ENCODE measurements at places on chromosomes 6 and 20.

DNA sequence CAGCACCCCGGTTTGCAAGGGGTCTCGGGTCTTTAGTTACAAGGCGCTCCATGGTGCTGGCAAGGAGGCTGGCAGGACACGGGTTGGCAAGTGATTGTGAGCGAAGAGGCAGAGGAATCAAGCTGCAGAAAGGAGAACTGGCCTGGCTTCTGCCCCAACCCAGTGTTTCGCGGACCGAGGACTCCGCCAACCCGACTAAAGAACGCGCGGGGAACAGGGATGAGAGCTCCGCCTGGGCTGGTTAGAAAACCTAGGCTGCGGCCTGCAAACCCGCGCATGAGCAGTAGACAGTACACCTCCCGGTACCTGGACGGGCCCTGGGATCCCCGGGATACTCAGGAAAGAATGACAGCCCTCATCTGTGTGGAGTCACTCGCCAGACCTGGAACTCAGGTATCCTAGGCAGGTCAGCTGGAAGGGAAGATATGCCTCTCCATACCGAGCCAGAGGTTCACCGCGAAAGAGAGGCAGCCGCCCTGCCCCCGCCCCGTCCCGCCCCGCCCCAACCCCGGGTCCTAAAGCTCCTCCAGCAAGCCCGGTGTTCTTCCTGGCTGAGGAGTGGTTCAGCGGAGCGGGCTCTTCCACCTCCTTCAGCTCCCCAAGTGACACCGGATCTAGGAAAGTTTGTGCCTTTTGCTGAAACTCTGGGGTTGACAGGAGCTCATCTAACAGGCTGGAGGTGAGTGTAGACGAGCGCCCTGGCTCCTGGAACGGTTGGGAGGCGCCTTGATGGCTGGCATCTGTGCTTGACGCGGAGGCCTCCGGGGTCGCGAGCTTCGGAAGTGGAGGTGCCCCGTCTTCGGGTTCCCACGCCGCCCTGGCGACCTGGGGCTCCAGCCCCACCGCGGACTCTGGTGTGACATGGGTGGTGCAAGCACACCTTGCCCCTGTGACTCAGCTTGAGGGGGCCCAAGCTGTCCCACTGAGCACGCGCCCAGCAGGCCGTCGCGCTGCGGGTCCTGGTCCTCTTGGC is 1847.3 kb upstream of the DEFB115 start:
- DNase-seq = no peak

DNA sequence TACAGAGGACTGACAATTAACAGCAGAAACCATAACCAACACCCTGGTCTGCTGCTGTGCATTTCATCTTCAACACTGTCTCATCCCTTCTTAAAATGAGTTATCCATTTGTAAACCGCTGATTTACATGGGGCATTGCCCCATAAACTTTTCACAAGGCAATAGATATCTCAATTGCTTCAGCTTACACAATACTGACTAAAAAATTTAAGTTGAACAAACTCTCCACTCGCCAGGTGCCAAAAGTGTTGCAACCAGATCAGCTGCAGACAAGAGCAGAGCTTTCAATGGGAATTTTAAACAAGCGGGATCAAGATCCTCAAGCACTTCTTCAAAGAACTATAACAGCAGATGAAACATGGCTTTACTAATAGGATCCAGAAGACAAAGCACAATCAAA is 183.0 kb downstream of the TASP1 start:
- DNase-seq = no peak

DNA sequence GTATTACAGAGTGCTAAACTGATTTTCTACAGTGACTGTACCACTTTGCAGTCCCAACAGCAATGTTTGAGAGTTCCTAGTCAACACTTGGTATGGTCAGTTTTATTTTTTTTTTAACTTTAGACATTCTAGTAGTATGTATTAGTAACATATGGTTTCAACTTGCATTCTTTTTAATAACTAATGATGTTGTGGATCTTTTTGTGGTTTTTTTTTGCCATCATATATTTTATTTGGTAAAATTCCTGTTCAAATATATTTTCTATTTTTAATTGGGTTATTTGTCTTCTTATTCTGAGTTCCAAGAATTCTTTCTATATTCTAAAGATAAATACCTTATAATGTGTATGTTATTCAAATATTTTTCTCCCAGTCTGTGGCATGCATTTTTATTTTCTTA is 189.4 kb upstream of the ECI2 start:
- DNase-seq = no peak

GRCh38 chr6:22328474-22328873 is 31.6 kb upstream of the PRL start:
- no peak for DNase-seq

DNA sequence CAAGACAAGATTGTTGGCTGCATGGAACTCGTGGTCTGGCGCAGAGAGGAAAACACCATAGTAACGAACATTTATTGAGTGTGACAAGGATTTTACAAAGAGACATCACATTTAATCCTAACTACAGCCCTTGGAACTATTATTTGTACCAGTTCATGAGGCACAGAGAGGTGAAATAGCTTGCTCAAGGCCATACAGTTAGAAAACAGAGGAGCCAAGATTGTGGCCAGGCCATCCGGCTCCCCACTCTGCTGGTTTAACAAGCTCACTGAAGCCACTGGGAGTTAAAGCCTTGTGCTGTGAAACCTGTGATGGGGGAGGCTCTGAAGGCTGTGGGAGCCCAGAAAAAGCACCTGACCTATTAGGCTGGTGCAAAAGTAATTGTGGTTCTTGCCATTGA is 74.9 kb upstream of the ZNFX1 start:
- no peak for DNase-seq

DNA sequence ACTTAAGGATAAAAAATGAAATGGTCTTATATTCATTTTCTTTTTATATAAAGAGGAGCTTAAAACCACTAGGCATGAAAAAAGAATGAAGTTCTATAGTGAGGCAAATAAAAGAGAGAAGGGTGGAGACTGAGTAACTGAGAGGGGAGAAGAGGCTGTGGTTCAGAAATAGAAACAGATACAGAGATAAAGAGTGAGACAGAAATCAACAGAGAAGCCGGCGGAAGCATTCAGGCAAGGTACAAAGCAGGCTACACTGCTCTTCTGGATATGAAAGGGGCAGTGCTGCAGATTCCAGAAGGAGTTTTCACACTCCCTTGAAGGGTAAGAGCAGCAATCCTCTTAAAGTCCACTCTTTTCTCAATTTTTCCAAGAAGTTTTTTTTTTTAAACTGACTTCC is 29.9 kb downstream of the NFATC2 start:
- no peak for DNase-seq

All from activated CD8-positive, alpha-beta memory T cell treated with anti-CD3 and anti-CD28 coated beads for 24 hours (primary cell).